Naive thymus-derived CD4-positive, alpha-beta T cell (primary cell): ENCODE measurements at places on chromosomes 2 and 18.
A peak's percentile ranks its signal among the peaks of the same experiment; 100 is the strongest.

GRCh38 chr2:216554286-216554685, 55.6 kb downstream of the RPL37A start:
- DNase-seq = no peak

- DNase-seq = peak; percentile 29
Observed at GRCh38 chr2:230924470-230925341, at the start of gene GPR55. GPR55 (minus strand) TSS chr2:230925242; CDS start chr2:230910962, 14,280 bp downstream.

- no peak for DNase-seq
Observed at GRCh38 chr18:80171054-80171872, 62.2 kb downstream of the ADNP2 start.

DNA sequence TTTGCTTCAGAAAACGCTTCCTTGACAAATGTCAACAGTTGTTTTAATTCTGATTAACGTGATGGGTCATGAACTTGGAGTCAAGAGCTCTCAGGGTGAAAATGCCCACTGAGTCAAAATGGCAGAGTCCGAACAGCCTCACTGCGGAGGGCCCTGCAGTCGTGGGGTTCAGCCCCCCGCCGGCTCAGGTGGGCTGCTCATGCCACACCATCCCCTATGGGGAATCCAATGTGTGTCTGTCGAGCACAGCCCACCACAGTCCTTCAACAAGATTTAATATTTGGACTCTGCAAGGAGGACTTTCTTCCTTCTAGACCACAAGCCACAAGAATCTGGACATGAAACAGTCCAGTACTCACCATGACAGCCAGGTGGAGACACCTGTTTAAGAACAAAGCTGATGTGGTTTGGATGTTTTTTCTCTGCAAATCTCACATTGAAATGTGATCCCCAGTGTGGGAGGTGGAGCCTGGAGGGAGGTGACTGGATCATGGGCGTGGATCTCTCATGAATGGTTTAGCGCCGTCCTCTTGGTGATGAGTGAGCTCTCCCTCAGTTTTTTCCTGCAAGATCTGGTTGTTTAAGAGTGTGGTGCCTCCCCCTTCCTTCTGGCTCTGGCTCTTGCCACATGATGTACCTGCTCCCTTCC, 201.0 kb downstream of the NDUFA10 start:
- DNase-seq = no peak

DNA sequence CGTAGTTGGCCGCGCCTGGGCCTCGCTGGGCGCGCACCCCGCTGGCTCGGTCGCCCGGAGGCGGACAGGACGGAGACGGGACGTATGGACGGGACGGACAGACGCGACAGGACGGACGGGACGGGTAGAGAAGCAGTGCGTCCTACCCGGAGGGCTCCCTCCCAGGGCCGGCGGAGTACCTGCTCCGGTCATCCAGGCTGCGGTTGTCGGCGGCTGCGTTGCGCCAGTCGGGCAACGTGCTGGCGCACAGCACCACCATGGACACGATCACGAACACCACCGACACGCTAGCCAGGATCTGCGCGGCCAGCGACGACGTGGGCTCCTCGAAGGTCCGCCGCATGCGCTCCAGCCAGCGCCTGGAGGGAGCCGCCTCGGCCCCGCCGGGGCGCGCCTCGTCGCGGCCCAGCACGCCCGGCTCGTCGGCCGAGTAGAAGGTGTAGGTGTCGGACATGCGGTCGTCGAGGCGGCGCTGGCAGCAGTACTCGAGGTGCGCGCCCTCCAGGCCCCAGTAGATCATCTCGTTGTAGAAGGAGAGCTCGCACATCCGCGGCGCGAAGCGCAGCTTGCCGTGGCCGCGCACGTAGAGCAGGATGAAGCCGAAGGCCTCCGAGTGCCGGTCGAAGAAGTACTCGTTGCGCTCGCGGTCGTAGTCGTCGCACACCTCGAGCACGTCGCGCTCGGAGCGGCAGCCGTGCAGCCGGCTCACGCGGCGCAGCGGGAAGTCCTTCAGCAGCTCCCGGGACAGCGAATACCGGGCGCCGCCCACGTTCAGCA, 903 bp downstream of the KCNG3 start:
- DNase-seq = peak; percentile 64

DNA sequence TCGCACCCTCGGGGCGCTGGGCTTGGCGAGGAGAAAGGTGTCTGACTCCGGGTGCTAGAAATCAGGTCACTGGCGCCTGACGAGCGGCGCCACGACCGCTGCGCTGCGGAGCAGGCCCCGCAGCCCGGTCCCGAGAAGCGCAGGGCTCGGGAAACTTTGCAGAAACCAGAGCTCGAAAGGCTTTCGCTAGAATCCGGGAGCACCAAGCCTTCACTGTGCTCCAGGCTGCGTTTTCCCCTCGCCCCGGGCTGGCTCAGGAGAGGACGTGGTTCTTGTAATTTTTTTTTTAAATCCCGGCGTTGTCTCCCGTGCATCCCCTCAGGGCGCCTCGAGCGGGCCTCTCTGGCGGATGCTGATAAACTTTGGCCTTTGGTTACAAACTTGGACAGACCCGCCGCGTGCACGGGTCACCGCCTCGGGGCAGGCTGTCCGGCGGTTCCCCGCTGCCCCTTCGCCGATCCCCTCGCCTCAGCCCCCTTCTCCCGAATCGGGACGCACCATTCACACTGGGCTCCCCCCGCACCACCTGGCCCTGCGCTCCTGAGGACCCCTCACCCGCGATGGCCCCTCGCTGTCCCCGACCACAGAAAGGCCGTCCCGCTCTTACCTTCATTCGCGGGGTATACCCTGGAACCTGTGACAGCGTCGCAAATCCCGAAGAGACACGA, 419 bp downstream of the EPHA4 start:
- no peak for DNase-seq

DNA sequence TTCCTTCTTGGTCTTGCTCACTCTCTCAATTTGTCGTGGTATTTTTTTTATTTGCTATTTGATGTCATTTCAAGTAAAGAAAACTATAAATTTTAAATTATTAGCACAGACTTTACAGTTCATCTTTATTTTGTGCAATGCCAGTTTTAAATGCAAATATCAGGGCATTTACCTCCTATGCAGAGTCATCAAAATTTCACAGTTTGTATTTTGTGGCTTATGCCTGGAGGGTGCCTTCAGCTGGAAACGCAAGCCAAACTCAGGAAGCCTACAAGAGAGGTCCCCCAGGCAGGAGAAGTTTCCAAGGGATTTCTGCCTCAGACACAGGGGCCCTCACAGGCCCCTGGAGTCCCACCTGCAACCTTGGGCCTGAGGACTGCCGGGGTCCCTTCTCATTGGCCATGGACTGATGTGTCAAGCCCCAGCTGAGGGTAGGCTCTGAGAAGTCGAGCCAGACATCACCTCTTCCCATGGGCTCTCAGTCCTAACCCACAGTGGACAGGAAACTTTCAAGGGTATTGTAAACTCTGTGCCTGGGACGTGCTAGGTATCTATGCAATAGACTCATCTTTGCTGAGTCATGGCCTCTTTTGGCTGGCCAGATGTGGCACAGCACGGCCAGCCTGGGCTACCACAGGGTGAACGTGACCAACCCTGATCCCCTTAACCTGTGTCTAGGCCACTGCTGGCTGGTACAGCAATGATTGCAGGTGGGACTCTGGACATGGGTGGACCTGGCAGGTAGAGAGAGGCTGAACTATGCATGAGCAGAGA, 236.5 kb downstream of the CELF4 start:
- no peak for DNase-seq

- no peak for DNase-seq
Observed at GRCh38 chr18:8654503-8655451, 45.5 kb downstream of the RAB12 start.

- no peak for DNase-seq
Observed at GRCh38 chr2:20476950-20477349, 30.1 kb downstream of the RHOB start.

DNA sequence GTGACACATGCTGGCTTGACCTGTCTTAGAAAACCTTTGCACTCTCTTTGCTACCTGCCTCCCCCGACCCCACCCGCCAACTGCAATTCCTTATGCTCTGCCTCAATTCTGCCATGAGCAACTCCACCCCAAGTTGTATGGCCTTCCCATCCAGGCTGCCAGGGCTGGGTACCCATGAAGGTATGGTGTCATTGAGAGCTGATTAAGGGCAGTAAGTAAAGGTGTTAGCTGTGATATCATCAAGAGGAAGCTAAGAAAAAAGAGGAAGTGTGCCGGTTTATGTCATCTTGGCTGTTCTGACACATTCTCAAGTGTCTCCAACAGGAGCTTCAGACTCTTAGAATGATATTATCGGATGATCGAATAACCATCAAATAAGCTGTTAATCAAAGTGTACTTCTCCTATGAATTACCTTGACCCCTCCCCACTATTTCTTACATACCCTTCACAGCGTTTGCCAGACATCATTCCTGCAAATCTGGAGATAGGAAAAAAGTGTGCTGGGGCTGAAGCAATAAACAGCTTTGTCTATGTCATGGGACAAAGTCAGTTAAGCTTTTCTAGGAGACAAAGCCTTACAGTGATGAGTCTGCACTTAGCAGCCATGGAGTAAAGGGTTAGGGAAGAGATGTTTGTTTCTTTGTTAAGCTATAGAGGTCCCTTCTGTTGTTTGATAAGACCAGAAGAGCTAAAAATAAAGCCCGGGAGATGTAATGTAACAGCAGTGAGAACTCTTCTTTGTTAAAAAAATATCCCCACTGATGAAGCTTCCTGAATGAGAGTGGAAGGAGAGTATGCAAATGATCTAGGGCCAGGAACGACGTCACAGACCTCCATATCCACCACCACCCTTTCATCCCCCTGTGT, 40.4 kb upstream of the SMAD2 start:
- DNase-seq = no peak

- no peak for DNase-seq
Observed at GRCh38 chr2:197359859-197360258, 49.3 kb upstream of the ANKRD44 start.

DNA sequence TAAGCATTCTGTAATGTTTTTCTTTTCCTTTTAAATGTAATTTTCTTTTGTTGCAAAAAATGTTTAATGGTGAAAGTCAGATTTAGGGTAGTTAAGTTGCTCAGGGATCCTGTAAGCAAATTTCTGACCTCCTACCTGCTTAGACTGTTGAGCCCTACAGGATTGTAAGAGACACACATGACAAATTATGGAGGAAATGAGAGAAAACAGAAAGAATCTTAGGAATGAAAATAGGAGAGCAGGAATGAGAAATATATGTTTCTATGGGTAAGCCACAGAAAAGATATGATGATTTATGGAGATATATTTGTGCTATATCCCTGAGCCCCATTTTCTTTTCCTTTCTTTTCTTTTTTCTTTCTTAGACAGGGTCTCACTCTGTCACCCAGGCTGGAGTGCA, 28.3 kb downstream of the CYBRD1 start:
- no peak for DNase-seq

GRCh38 chr18:23578891-23579653, 7.2 kb downstream of the NPC1 start:
- no peak for DNase-seq

- no peak for DNase-seq
Observed at GRCh38 chr2:217954971-217955740, 47.6 kb downstream of the TNS1 start.

DNA sequence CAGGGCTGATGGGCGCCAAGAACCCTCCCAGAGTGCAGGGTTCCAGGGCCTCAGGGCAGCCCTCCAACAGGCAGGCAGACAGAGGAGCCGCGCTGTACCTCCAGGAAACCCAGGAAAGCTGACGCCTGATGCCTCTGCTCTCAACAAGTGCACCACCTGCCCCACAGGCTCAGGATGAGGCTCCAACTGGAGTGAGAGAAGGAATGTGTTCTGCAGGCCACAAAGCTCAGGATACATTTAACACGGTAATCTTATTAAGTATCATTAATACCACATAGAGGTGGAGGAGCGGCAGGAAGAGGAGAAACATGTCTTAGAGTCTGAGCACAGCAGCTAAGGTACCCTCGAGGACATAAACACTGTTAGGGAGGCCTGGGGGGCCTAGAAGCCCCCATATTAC, 155.9 kb upstream of the CAPN13 start:
- DNase-seq = no peak

DNA sequence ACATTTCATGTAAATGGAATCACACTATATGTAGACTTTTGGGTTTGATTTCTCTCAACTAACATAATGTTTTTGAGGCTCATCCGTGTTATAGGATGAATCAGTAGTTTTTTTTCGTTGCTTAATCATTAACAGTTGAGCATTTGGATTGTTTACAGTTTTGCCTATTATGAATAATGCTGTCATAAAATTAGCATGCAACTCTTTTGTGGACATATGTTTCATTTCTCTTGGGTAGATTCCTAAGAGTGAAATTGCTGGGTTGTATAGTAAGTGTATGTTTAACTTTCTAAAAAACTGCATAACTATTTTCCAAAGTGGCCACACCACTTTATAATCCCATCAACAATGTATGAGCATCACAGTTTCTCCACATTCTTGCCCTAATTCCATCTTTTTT, 7.7 kb upstream of the RHBDD1 start:
- DNase-seq = no peak

DNA sequence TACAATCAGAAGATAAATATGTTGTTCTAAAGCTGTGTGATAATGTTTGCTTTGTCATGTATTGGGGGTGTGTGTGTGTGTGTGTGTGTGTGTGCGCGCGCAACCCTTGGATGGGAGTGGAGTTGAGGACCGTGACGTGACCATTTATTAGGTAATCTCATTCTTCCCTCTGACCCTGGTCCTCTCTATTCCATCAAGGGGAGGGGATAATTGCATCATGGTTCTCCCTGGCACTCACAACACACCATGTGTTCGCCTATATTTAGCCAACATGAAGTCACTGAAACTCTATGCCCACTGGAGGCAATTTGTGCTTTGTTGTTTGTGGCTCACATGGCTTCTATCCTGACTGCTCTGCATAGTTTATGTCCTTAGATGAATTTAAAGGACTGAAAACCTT, 79.8 kb upstream of the LRPPRC start:
- no peak for DNase-seq

DNA sequence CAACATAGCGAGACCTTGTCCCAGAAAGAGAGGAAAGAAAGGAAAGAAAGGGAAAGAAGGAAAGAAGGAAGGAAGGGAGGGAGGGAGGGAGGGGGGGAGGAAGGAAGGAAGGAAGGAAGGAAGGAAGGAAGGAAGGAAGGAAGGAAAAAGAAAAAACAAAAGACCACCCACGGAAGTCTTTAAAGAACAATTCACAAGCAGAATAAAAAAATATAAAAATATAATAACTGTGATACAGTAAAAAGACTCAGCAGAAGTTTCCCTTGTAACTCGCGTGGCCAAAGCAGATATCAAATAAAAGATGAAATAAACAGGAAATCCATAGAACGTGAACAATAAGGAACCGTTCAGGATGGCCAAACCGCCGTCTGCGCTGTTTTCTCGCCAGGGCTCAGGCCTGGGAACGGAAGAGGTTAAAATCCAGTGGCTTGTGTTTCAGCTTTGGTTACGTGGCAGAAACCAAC, 1.2 kb upstream of the SLC1A4 start:
- DNase-seq = no peak

- no peak for DNase-seq
Observed at GRCh38 chr18:46427216-46427995, 229.6 kb downstream of the LOXHD1 start.

DNA sequence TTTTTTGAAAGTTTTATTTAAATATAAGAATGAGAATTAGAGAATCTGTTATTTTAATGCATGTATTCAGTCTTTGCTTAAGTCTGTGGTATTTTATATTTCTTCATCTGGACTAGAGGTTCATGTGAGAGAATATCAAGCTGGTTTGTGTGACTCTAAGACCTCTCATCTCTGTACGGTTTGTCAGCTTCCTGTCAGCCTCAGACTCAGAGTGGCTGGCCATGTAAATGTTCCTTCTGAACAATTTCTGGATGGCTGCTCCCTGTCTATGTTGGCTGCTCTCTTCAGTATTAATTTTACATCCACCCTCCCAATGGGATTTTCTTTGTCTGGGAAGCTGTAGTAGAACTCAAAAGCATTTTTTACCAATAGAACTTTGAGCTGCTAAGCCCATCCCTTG, 225.3 kb upstream of the THUMPD2 start:
- DNase-seq = no peak
